Aorta (tissue), 5 donors: ENCODE measurements at places on chromosomes 5 and 9. TPM values are rescaled to one million over a fixed set of nuclear protein-coding genes. Genes with fewer than 3 reads are reported as not detected.

The ELAVL2 gene
- 0.42 TPM for total RNA-seq

GRCh38 chr5:157303667-157304327 is 37.9 kb downstream of the CYFIP2 start:
- H3K27me3 ChIP-seq, result no peaks in the 10 kb centered on the region
- H3K36me3 ChIP-seq, result no peaks in the 10 kb centered on the region
- no peaks in the 10 kb centered on the region for H3K4me1 ChIP-seq
- no peak overlapping the region for H3K4me3 ChIP-seq
- DNase-seq, result no peak
- H3K27ac ChIP-seq, result no peak overlapping the region

GRCh38 chr5:8528106-8528505 is 659.2 kb downstream of the MTRR start:
- H3K27me3 ChIP-seq, result no peaks in the 10 kb centered on the region
- no peak overlapping the region for H3K4me3 ChIP-seq
- no peaks in the 10 kb centered on the region for H3K36me3 ChIP-seq
- no peak overlapping the region for H3K27ac ChIP-seq

DNA sequence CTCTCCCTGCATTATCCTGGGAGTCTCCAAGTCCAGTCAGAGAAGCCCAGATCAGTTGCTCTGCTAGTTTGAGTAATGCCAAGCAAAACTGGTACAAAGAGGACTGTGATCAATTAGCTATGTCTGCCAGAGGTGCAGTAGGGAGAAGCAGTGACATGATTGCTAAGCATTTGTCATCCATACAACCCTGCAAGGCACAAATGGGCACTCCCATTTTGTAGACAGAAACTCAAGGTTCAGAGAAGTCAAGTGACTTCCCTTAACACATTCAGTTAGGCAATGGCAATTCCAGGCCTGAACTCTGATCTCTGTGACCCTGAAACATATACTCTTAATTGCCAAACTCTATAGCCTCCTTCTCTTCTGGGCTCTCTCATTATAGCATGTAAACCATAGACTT is 34.0 kb downstream of the NDST1 start:
- DNase-seq, result no peak
- H3K27me3 ChIP-seq, result no peaks in the 10 kb centered on the region
- H3K27ac ChIP-seq, result peak overlapping the region; percentile 95
- peaks cover 7% of the 10 kb centered on the region for H3K36me3 ChIP-seq
- no peak overlapping the region for H3K4me3 ChIP-seq

GRCh38 chr9:110126986-110127864 is 80.7 kb downstream of the C9orf152 start:
- no peaks in the 10 kb centered on the region for H3K36me3 ChIP-seq
- peak overlapping the region; percentile 96 for H3K27ac ChIP-seq
- peak; percentile 87 for DNase-seq
- peak overlapping the region; percentile 35 for H3K4me3 ChIP-seq
- H3K27me3 ChIP-seq, result no peaks in the 10 kb centered on the region
